Chondrocyte (in vitro differentiated cells): ENCODE measurements at places on chromosomes 16 and 17. TPM values are rescaled to one million over a fixed set of nuclear protein-coding genes. Genes with fewer than 3 reads are reported as not detected.

Gene ELMO3
- total RNA-seq = 1.1 to 1.2 TPM (median 1.1 TPM) in 3 replicates

Gene MGAT5B
- total RNA-seq = 0.20 to 0.33 TPM (median 0.31 TPM) in 3 replicates

Gene KCNJ2
- total RNA-seq = 0.07 TPM in 1 of 3 replicates, not detected in the others

Gene PABPN1L
- not detected in 3 replicates for total RNA-seq

Gene PYY
- total RNA-seq = not detected in 3 replicates

Gene C1QL1
- total RNA-seq = 1.6 to 2.8 TPM (median 2.0 TPM) in 3 replicates

Gene CPNE7
- total RNA-seq = 15.5 to 41.7 TPM (median 16.3 TPM) in 3 replicates

Gene IL17C
- total RNA-seq = not detected in 3 replicates

- DNase-seq = no peak
These were observed at the start of gene UBTF for GRCh38 chr17:44219616-44220212. UBTF (minus strand) TSS chr17:44219675; CDS start chr17:44218229, 1,446 bp downstream.

DNA sequence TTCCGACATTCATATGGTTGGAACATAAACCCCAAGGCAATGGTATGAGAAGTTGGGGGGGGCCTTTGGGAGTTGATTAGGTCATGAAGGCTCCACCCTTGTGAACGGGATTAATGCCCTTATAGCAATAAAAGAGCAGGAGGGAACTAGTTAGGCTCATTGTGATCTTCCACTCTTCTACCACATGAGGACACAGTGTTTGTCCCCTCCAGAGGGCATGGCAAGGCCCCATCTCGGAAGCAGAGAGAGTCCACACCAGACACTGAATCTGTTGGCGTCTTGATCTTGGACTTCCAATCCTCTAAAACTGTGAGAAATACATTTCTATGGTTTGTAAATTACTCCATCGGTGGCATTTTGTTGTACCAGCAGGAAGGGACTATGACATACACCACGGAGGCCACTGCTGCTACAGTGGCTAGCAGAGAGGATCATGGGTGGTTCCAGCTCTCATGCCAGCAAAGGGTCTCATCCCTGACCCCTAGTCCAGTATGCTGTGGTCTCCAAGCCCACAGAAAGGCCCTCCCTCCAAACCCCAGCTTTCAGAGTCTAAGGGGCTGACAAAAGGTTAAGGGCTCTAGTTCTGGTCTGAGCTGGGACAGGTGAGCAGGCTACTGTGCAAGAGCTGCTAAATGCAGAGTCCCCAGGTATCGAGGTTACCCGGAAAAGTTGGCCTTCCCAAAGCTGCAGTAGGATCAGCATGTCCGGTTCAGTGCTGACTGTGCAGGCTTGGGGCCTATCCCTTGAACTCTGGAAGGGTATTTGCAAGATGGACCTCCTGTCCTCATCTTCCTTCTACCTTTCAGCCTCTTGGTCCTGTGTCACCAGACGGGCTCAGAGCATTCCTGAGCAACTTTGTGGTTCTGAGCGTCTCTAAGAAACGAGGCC, 12.2 kb downstream of the CCR7 start:
- peak; percentile 22 for DNase-seq

DNA sequence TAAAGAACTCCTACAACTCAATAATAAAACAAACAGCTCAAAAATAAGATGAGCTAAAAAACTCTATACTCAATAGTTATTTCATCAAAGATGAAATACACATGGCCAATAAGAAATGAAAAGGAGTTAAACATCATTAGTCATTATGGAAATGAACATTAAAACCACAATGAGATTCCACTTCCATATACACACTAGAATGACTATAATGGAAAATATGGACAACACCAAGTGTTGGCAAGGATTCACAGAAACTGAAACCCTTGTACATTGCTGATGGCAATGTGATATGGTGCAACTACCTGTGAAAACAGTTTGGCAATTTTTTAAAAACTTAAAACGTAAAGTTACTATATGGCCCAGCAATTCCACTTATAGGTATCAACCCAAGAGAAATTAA, 91.4 kb downstream of the GRIN2A start:
- no peak for DNase-seq

DNA sequence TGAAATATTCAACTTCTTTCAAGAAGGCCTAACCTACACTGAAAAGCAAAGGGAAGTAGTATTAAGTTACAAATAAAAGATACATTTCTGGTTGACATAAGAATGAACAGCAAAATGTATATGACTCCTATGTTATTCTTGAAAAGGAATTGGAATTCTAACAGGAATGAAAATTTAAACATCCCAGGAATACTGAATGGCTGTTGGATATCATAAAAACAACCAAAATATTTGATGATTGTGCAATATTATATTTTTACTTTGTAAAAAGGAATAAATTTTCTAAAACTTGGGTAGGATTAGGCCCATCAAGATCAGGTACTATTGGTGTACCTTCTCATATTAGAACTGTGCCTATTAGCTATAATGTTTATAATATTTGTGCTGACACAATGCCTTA, 50.0 kb downstream of the CYB5B start:
- no peak for DNase-seq

GRCh38 chr17:6408276-6408675, 26.6 kb downstream of the AIPL1 start:
- DNase-seq = no peak

DNA sequence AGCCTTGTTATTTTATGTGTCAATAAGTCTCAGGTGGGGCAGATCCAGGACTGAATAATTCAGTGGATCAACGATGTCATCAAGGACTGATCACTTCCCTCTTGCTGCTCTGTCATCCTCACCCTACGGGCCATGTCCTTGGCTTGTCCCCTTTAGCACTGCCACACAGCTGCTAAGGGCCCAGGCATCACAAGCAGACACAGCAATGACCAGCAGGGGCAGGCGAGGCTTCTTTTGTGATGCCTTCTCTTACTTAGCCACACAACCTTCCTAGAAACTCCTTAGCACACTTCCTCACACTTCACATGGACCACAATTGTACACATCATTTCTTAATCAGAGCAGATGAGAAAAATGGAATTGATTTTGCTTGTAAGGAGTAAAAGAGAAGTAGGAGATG, 356.3 kb upstream of the SOX9 start:
- no peak for DNase-seq

- DNase-seq = no peak
These were observed 2.5 kb downstream of the KRT17 start for GRCh38 chr17:41621916-41622315.

DNA sequence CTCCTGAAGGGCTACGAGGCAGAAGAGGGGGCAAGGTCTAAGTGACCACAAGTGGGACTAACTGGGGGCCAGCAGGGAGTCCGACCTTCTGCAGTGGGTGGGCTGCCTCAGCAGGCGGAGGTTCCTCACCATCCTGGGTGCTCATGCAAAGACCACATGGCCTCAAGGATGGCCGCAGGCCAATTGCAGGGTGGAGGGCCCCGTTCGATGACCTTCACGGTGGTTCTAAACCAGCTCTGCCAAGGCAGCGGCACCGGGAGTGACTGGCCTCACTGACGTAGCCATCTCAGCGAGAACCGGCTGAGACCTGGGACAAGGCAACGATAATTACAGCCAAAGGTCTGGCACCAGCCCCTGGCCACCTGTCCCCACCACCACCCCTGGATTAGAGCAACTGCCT, 5.7 kb downstream of the SMIM5 start:
- peak; percentile 90 for DNase-seq

- no peak for DNase-seq
These were observed 25.3 kb downstream of the G6PC3 start for GRCh38 chr17:44095647-44096496.

DNA sequence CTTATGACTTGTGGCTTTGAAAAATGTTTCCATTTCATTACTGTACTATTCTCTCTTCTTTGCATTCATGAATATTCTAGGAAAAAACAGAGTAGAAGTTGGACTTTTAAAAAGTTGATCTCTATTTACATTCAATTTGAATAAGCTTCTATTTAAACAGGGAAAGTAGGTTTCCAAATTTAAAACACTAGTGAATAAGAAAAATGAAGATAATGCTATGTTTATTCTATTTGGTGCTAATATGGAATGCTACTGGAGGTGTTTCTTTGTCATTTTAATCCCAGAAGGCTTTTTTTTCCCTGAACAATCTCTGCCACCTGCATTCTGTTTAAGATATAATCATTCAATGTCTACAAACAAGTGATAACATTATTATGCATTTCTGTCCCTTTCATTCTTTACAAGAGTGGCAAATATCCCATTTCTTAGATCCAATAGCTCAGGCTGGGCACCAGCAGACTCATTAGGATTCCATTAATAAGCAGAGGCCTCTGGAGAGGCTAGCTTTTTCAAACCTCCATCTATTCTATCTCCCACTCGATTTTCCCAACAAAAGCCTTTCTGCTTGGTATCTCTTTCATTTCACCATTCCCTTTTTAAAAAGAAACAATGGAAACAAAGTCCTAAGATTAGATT, 1001.6 kb upstream of the CDH8 start:
- no peak for DNase-seq

DNA sequence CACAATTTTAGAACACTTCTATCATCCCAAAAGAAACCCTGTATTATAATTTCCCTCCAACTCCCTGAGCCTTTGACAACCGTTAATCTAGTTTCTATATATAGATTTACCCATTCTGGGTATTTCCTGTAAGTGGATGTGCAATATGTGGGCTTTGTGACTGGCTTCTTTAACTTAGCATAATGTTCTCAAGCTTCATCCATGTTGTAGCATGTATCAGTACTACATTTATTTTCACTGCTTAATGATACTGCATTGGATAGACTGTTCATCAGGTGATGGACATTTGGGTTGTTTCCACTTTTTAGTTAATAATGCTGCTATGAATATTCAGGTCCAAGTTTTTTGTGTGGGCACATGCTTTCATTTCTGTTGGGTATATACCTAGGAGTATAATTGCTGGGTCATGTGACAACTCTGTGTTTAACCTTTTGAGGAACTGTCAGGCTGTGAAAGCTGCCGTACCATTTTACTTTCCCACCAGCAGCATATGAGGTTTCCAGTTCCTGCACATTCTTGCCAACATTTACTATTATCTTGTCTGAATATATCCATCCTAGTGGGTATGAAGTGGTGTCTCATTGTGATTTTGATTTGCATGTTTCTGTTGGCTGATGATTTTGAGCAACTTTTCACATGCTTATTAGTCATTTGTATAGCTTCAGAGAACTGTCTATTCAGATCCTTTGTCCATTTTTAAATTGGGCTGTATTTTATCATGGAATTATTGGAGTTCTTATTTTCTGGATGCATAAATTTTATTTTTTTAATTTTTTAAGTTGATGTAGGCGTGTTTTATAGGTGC, 16.4 kb downstream of the REXO5 start:
- no peak for DNase-seq

GRCh38 chr16:28863929-28864793, 518 bp downstream of the SH2B1 start:
- DNase-seq = no peak

- no peak for DNase-seq
These were observed 1.7 kb upstream of the AARS1 start for GRCh38 chr16:70290949-70291519.

- no peak for DNase-seq
These were observed 140.6 kb downstream of the RAB11FIP4 start for GRCh38 chr17:31532081-31532480.

- DNase-seq = no peak
These were observed 1.6 kb downstream of the ALG1 start for GRCh38 chr16:5073279-5073629.

DNA sequence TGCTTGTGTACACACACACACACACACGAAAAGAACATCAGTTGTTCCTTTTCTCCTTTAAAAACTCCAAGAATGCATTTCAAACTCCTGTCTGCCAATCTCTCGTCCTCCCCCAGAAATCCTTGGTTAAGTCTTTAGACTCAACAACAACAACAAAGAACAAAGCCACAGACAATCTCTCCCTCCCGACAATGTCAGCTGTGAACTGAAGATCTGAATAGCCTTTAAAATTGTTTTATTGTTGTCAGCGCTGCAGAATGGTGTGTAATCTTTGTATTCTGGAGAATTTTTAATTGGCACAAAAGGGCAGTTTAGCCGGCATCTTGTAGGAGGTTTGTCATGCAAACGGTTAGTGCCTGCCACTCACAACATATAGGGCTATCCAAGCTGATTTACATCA, 219.5 kb downstream of the MSI2 start:
- DNase-seq = no peak

DNA sequence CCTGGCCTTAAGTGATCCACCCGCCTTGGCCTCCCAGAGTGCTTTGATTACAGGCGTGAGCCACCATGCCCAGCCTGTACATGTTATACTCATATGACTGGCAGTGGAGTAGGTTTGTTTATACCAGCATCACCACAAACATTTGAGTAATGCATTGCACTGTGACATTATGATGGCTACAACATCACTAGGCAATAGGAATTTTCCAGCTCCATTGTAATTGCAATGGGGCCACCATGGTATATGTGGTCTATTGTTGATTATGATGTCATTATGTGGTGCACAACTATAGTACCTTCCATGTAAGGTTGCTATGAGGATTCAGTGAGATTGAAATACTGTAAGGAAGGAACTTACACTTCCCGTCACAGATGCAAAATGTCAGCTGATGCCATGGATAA, 168.9 kb downstream of the COPRS start:
- DNase-seq = no peak

GRCh38 chr17:51463353-51463752, 203.0 kb downstream of the UTP18 start:
- DNase-seq = no peak

DNA sequence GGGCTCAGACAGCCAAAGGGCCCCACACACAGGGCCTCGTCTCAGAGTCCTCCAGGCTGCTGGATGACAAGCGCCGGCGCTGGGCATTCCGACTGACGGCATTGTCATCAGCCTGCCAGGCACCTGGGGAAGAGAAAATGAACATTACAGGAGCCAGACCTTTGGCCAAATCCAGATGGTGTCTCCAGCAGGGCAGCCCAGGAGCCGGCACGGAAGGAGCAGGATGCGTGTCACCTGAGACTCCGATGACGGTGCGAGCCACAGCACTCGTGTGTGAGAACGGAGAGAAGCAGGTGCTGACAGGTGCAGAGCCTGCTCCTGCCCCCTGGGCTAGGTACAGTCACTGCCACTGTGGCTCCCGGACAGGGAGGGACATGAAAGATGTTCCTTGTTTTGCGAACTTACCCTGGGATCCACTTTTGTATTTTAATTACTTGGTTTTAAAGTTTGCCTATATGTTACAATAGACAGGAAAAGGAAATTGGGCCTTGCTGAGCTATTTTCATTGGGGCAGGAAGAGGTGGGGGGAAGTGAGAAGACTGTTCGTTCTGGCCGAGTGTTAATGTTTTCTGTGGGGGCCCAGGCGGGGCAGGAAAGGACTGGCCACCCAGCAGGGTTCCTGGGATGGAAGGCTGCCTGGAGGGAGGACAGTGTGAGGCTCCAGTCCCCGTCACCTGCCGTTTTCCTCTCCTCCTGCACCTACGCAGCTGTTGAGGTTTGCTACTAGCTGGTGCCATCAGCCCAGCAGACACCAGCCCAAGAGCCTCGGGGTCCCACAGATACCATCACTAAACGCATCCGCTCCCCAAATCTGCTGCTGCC, 4.4 kb upstream of the FOXJ1 start:
- no peak for DNase-seq

- DNase-seq = no peak
These were observed 21.1 kb downstream of the STH start for GRCh38 chr17:46020023-46020761.

- no peak for DNase-seq
These were observed 25.0 kb downstream of the FAM20A start for GRCh38 chr17:68576137-68576536.

- no peak for DNase-seq
These were observed 38.3 kb downstream of the REXO5 start for GRCh38 chr16:20844588-20844987.
